ENCODE measurements at places on chromosomes 12 and 14. TPM values are rescaled to one million over a fixed set of nuclear protein-coding genes. Genes with fewer than 3 reads are reported as not detected.

DNA sequence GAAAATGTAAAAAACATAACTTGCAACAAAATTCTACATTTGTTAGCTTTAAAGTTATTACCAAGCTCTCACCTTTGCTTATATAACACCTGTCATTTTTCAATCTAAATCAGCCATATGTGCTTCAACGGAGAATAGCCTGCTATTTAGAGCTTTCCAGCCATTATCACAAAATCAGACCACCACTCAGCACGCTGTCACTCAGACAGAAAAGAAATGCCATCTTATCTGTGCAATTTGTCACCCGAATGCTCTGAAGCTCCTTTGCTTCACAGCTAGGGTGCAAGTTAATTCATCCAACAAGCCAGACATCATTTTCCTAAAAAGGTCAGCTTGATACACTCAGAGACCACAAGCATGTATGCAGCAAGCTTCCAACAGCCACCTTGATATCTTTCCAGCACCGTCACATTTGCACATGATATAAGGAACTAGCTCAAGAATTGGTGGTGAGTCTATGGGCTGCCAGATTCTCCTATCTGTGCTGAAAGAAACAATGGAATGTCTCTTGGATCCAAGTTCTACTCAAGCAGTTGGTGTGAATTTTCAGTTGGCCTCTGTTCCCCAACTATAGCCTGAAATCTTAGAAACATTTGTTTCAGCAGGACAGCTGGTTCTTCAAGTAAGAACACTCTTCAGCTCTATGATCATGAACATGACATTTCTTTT is 20.0 kb upstream of the IFNG-AS1 start:
- no peak for DNase-seq

DNA sequence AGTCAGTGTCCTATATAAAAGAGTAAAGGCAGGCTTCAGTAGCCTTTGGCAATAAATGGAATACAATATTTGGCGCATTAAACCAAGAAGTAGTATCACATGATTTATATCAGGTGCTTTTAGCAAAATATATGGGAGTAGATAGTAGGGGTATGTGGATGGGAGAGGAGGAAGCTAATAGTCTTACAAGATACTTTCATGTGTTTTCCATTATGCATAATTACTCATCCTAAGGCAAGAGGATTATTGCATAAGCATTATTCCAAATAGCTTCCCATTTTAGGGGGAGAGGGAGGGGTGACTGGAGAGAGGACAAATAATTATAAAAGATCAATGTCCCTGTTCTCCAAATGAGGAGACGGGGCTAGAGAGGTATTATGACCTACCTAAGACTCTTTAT is 104.3 kb downstream of the DUSP6 start:
- DNase-seq = no peak

GRCh38 chr12:54443446-54443845 is 24.4 kb upstream of the ITGA5 start:
- DNase-seq = no peak

DNA sequence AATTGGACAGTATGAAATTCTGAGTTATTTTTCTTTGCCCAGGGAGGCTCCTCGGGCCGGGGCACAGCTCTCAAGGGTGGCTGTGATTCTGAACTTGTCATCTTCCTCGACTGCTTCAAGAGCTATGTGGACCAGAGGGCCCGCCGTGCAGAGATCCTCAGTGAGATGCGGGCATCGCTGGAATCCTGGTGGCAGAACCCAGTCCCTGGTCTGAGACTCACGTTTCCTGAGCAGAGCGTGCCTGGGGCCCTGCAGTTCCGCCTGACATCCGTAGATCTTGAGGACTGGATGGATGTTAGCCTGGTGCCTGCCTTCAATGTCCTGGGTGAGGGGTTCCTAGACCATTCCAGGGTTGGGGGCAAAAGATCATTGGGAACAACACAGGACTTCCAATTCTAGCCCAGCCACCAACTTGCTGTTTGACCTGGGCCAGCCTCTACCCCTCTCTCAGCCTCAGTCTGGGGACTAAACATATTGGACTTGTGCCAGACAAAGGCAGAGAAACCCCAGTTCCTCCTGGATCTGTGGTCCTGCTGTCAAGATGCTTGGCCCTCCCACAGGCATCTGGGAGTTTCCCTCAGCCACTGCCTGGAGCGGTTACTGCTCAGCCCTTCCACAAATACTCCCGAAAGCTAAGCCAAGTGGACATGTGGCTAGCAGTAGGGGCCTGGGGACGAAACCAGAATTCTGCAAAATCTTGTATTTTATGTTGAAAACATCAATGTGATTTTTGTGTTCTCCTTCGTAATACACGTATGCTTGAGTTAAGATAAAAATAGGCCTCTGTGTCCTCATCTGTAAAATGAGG is 3.5 kb downstream of the OAS3 start:
- DNase-seq = no peak

DNA sequence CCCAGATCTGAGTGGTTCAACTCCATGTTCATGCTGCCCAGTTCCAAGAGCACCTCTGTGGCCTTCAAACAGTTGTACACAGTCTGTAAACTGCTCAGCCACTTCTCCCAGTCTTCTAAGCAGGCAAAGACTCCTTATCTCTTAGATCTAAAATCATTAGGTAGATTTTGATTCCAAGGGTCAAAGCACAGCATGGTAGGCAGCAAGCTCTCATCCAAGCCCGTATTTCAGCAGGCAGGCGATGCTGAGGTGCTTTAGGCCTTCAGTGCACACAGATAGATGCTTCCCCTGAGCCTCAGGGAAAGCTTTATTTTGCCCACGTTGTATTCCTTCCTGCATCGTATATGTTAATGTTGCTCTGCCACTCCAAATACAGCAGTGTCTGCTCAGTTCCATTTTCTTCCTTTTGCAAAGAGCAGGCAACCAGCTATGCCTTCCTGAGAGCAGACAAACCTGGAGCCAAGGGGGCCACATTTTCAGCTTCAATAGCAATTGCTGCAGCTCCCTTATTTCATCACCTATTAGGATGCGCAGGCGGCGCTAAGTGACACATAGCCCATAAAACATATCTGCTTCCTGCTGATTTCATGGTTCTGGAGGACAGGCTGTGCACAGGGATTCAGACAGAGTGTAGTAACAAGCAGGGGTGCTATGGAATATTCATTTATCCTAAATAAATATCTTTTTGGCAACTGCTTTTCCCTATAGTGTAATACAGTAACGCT is 67.5 kb downstream of the ETV6 start:
- no peak for DNase-seq

The HHIPL1 gene
- 0.15 TPM for total RNA-seq

The JAG2 gene
- total RNA-seq = 3.6 TPM
